Stimulated activated naive CD4-positive, alpha-beta T cell treated with Interleukin-2 at 50 U/mL for 16 hours (primary cell): ENCODE measurements at places on chromosomes 7 and 10.

DNA sequence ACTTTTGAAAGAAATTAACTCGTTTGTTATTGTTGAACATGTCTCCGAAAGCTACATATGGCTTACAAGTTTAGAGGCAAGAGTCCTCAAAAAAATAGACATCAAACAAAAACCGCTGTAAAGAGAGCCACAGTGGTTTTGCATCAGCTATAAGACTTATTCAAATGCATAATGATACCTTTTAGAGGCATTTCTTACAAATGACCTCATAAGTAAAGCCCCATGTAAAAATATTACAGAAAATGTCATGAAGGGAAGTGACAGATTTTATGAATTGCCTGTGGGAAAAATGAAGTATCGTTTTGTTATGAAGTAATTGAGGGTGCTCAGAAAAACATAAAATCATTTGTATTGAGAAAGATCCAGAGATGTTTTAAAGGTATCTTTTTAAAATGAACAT lies 598.0 kb downstream of the NXPH1 start:
- no peak for DNase-seq

- no peak for DNase-seq
Measured at GRCh38 chr10:133159950-133160825, at the start of gene KNDC1. Gene KNDC1 (plus strand): TSS chr10:133160219. CDS start chr10:133160468, 249 bp downstream.

DNA sequence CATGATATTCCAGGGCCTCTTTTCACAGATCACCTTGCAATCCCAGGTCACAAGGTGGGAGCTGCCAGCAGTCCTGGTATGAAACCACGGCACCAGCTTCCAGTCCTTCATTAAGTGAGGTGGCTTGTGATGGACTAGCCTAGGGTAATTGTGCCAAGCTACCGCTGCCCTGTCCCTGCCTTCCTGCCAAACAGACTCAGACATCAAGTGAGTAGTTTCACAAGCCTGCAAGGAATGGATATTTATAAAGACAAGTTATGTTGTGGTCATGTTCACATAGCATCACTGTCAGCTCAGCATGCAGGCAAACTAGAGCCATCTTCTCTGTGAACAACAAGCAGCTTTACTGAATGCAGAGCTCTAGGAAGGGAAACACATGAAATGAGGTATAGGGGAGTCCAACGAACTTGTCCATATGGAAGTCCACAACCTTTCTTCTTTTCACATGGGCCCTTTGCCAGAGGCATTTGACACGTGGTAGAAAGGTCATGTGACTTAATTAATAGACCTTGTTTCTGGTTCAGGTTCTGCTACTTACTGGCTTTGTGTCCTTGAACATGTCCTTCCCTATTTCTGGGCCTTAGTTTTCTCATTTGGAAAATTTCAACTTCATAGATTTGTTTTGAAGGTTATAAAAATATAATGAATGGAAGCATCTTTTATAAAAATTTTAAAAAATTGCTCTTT lies 1061.2 kb downstream of the KCNMA1 start:
- DNase-seq = no peak

DNA sequence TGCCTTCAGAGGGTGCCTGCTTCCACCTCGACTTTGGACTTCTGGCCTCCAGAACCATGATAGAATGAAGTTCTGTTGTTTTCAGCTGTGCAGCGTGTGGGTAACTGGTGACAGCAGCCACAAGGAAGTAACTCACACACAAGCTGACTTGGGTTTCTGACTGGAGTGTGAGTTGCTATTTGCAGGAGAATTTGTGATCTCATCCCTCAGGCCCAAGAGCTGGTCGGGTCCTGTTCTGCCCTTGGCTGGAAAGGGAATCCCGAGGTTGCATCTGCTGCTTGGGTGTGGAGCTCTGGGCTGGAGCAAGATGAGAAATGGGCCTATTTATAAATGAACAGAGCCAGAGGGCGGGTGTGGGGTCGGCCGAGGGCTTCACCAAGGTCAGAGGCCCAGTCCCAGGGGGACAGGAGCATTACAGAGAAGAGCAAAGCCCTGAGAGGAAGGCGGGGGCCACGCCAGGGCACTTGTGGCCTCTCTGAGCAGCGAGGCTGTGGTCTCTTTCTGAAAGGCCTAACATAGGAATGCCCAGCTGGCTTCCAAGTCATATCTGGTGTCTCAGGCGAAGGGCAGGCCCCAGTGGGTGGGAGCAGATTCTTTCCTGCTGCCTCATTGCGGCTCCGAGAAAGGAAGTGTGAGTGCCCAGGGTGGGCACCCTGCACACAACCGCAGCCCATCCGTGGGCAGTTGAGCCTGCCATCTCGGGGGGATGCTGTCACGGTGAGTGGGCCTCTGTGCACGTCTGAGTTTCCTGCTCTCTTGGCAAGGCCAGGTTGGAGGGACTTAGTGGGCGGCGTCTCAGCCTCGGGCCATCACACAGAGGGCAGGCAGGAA lies 26.5 kb upstream of the C10orf71 start:
- DNase-seq = no peak

- no peak for DNase-seq
Measured at GRCh38 chr10:1347962-1348772, 292.0 kb downstream of the WDR37 start.
